ENCODE measurements at places on chromosomes 6 and 20. TPM values are rescaled to one million over a fixed set of nuclear protein-coding genes. Genes with fewer than 3 reads are reported as not detected.

DNA sequence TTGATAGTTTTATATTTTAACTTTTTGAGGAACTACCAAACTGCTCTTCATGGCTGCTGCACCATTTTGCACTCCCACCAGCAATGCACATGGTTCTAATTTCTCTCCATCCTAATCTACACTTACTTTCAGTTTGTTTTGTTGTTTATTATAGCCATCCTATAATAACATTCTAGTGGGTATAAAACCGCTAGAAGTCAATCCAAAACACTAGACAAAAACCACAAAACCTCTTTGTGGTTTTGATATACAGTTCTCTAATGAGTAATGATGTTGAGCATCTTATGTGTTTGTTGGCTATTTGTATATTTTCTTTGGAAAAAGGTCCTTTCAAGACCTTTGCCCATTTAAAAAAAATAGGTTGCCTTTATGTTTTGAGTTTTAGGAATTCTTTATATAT is 5.6 kb downstream of the RPP21 start:
- no peak for ATAC-seq

GRCh38 chr6:165986914-165987482 is 180.7 kb downstream of the TBXT start:
- no peak for ATAC-seq

GRCh38 chr6:38943964-38944363 is 104.6 kb upstream of the GLP1R start:
- no peak for ATAC-seq

DNA sequence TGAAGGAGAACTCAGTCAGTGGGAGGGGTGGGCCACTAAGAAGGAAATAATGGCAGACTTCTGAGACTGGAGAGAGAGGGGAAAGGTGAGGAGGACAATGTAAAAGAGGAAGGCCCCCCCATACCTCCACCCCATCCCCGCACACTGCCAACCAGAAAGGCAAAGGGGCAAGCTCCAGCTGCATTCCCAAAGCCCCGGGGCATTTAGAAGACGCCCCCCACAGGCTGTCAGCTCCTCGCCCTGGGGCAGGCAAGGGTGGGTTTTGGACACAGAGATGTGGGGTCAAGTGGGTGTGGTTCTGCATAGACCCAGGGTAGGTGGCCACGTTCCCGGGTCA is 20.8 kb upstream of the SLC22A7 start:
- ATAC-seq, result no peak

Gene CTAGE9
- total RNA-seq, result not detected

Gene POM121L2
- not detected for total RNA-seq

Gene RPS18
- total RNA-seq, result 2,015 TPM
